Activated CD8-positive, alpha-beta memory T cell treated with anti-CD3 and anti-CD28 coated beads for 1 hour (primary cell): ENCODE measurements at places on chromosomes 7 and 10.
A peak's percentile ranks its signal among the peaks of the same experiment; 100 is the strongest.

GRCh38 chr7:115274-115911 is 77.0 kb upstream of the FAM20C start:
- no peak for DNase-seq

- DNase-seq, result no peak
These were observed 124.2 kb downstream of the RNF32 start for GRCh38 chr7:156764766-156765165.

DNA sequence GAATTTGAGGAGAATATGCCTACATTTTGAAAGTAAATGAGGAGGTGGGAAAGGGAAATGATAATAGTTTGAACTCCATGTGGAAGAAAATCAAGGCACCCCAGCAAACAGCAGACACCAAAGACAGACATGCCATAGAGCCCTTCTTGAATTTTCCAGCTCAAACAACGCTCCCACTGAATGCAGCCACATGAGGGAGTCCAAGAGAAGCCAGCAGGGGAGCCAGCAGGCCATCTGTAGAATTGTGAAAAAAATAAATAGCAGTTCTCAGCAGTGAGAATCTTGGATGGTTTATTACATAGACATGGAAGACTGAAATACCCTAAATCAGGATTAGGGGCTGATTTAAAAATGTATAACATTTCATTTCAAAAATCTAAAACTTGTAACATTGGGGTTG is 1567.3 kb upstream of the LRRTM3 start:
- DNase-seq, result no peak

DNA sequence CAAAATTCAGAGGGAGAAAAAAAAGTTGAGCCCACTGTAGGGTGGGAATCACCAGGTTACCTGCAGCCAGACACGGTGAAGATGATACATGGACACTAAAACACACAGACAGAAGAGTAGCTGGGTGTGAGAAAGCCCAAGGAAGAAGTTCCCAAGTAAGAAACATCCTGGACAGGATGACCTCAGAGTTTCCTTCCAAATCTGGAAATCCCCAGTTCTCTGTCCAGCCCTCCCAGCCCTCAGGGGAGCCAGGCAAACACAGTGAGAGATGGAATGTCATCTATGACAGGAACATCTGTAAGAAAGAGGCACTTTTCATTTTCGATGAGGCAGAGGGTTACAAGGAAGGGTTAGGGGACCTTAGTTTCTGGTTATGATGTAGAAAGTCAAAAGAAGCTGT is 125.1 kb upstream of the LYZL1 start:
- no peak for DNase-seq

DNA sequence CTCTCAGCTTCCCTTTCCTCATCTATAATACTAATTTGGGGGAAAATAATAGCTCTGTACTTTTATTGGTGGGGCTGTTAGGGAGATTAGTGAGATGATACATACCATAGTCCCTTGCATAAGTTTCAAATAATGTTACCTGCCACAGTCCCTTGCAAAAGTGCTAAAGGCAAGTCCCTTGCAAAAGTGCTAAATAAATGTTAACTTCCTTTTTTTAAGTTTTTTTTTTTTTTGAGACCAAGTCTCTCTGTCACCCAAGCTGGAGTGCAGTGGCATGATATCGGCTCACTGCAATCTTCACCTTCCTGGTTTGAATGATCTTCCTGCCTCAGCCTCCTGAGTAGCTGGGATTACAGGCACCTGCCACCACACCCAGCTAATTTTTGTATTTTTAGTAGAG is 43.4 kb upstream of the SRGN start:
- DNase-seq, result no peak

GRCh38 chr10:102673819-102674511 is 29.7 kb downstream of the TRIM8 start:
- peak; percentile 43 for DNase-seq

DNA sequence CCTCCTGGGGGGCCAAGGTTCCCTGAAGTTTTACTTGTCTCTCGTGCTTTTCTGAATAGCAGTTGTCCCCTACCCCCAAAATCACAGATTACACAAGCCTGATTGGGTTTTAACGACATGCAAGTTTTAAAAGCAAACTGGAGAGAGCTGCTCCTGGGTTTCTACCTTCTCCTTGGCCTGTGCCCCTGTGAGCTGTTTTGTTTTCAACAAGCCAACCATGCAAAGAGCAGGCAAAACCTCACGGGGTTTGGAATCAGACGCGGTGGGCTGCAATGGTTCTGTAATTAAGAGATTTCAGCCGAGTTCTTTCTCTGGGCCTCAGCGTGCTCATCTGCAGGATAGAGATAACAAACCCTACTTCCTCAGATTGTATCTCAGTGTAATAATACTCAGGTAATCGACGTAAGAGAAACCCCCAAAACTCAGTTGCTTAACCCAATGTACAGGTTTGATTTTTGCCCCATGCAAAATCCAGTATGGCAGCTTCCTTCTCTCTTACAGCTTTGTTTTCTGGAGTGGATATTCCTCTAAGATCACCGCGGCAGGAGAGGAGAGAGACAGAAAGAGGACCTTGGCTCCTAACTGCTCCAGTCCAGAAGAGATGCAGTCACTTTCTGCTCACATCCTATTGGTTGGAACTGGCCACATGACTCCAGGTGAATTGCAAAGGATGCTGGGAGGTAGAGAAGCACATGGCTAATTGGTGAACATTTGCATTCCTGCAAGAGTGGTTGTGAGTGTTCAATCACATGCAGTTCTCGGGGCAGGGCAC is 42.0 kb downstream of the MYL10 start:
- no peak for DNase-seq

DNA sequence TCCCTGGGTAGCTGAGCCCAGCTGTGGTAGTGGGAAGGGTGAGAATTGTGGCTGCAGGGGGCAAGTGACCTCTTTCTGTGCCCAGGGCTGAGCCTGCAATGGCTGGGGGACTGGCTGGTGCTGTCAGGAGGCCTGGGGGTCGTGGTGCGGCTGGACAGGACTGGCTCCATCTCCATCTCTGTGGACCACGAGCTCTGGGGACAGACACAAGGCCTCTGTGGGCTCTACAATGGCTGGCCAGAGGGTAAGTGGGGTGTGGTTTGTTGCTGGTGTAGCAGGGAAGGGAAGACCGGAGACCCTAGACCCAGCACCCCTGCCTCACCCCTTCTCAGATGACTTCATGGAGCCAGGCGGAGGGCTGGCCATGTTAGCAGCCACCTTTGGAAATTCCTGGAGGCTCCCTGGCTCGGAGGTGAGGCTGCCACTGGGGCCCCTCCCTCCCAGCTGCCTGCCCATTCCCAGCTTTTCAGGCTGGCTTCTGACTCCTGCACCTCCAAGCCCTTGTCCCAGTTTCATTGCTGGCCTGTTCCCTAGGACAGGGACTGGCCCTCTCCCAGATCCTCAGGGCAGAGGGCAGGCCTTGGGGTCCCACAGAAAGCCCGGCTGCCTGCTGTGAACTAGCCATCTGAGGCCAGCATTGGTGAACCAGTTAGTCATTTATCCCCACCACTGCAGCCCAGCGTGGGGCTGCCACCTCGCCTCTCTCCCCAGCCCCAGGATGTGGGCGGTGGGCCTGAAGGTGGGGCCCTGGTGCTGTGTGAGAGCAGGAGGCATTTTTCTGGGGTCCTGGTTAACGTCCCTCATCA is 5.5 kb upstream of the ZNF467 start:
- DNase-seq, result no peak

DNA sequence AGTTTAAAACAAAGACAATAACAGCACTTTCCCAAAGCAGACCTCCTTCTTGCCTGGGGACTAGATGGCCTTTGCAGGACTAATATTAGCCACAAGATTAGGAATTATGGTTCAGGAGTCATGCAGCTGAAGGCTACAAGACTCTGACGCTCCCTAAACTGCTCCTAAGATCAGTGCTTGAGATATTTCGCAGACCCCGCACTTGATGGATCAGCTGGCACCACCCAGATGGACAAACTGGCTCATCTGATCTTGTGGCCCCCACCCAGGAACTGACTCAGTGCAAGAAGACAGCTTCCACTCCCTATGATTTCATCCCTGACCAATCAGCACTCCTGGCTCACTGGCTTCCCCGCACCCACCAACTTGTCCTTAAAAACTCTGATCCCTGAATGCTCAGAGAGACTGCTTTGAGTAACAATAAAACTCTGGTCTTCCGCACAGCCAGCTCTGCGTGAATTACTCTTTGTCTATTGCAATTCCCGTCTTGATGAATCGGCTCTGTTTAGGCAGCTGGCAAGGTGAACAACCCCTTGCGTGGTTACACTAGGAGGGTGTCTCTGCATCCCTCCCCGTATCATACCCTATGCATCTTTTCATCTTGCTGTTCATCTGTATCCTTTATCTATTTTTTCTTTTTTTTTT is 26.9 kb upstream of the NRBF2 start:
- no peak for DNase-seq

GRCh38 chr7:144885478-144885877 is 49.6 kb upstream of the TPK1 start:
- no peak for DNase-seq

GRCh38 chr10:121988361-121989324 is at the start of gene TACC2:
Gene TACC2, plus strand, starts transcription at chr10:121989163. Its CDS starts 32,819 bp downstream, at chr10:122021982.
- no peak for DNase-seq

GRCh38 chr10:101902032-101902819 is 58.6 kb upstream of the KCNIP2 start:
- no peak for DNase-seq

- no peak for DNase-seq
These were observed 77.4 kb downstream of the RNLS start for GRCh38 chr10:88505680-88506215.

DNA sequence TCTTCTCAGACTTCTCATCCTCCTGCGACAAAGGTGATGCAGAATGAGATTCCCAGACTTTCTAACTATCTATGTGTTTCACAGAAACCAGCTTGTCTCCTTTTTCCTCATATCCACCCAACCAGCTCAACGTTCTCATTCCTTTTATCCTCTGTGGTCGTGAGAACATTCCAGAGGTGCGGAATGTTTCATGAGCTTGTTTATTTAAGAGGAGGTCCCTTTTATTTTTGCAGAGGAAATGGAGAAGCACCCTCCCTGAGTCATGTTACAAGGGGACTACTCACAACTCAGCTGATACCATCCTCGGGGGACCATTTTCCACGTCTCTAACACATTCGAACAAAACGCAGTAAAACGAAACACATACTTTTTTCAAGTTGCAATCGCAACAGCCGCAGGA is 93.2 kb downstream of the ZRANB1 start:
- DNase-seq, result no peak

DNA sequence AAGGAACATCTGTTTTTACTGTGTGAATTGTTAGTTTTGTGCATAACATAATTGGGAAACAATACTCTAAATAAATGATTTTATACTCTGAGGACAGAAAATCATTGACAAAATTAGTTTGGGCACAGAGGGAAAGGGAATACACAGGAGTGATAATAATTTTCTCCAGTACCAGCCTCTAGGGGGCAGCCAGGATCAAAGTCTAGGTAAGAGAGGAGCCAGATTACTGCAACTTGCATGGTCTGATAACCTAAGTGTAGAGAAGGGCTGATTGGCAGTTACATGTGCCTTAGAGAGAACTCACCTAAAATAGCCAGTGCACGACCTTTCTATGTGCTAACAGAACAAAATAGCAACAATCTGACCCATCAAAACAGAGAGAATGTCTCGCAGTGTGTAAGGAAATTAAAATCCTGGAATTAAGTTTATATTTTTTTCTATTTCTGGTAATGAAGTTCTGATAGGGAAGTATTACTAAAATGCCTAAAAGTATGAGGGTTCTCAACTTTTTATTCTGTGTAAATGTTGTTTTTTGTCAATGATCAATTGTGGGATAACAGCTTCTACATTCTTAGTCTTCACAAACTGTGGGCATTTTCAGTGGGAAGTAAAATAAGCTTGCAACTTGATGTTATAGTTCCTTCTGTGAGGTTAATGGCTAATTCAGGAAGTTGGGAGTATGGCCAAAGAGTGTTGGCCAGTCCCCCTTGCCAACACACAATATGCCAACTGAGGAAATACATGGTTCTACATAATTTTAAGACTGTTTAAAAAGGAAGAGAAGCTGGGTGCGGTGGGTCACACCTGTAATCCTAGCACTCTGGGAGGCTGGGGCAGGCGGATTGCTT is 66.4 kb downstream of the EXOC6 start:
- peak; percentile 20 for DNase-seq

GRCh38 chr7:7522421-7522820 is 13.3 kb downstream of the COL28A1 start:
- no peak for DNase-seq

- no peak for DNase-seq
These were observed 266.4 kb upstream of the LRGUK start for GRCh38 chr7:133860628-133861335.

DNA sequence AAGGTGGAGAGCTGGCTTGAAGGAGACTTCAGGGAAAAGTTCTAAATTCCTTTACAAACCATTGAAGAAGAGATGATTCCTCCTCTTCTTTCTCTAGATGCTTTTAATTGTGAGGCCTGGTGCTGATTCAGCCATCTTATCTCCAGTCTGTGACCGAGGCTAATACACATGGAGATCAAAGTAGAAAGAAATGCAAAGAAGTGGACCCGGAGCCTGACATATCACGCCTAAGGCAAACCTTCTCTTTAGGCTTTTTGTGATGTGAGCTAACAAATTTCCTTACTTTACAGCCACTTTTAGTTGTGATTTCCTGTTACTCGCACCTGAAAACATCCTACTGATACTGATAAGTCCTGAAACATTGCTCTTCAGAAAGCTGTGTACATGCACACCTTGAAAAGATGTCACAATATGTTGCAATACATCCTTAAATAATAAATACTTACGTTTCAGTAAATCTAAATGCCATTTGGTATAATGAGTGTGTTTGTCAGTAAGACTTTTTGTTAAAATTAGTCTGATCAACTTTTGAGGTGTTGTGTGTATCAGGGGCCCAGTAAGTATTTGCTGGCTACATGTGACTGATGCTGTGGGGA is 192.4 kb downstream of the BAMBI start:
- DNase-seq, result no peak

GRCh38 chr10:127313996-127314700 is 117.8 kb upstream of the INSYN2A start:
- DNase-seq, result no peak

- no peak for DNase-seq
These were observed 926 bp upstream of the PCBD1 start for GRCh38 chr10:70889291-70889690.

DNA sequence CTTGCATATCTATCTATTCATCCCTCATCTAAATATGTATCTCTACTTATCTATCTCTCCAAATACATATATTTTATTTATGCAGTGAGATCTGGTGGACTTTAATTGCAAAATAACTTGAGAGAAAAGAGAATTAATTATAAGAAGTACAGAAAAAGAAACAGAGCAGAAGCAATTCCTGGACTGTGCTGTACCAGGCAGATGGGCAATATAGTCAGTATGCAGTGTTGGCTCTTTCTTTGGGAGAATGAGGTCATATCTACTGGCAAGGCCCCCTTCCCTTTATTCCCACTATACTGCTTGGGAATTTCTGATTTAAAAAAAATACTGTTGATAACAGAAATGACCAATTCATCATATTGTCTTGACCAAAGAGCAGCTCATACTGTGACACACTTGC is 49.0 kb upstream of the TOMM7 start:
- DNase-seq, result no peak

DNA sequence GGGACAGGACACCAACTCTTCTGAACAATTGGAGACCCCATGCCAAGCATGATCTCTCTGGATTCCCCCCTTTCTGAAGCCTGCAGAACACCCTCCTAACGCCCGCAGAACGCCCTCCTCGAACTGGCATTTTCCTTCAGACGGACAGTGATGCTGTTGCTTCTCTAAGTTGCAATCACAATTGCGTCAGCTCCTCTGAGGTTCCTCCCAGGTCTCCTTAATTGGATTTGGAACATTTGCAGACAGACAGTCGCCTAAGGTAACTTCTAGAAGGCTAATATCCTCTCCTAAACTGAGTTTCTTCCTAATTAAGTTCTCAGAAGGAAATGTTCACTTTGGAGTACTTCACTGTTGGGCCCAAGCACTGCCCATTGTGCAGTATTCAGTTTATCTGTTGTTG is 20.5 kb upstream of the SERPINE1 start:
- no peak for DNase-seq
